ENCODE measurements at places on chromosomes 12 and 14.

DNA sequence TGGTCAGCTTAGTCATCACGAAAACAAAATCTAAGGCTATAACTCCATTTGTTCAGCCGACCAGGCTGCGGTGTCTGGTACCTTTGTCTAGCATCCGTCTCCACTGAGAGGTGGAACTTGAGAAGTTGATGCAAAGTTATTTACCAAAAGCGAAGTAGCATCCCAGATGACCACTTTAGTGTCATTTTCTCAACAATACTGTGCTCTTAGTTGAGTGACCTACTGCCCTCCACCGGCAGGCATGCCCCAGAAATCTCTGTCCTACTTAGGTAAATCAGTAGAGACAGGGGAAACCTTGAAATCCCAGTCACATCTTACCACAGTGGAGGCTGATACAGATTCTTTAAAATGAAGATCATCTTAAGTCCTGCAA, 1.3 kb upstream of the ST8SIA1 start:
- no peak for DNase-seq

GRCh38 chr12:116426391-116427136, 132.6 kb upstream of the MAP1LC3B2 start:
- DNase-seq = no peak

GRCh38 chr12:106305376-106305775, 2.8 kb downstream of the TCP11L2 start:
- no peak for DNase-seq

DNA sequence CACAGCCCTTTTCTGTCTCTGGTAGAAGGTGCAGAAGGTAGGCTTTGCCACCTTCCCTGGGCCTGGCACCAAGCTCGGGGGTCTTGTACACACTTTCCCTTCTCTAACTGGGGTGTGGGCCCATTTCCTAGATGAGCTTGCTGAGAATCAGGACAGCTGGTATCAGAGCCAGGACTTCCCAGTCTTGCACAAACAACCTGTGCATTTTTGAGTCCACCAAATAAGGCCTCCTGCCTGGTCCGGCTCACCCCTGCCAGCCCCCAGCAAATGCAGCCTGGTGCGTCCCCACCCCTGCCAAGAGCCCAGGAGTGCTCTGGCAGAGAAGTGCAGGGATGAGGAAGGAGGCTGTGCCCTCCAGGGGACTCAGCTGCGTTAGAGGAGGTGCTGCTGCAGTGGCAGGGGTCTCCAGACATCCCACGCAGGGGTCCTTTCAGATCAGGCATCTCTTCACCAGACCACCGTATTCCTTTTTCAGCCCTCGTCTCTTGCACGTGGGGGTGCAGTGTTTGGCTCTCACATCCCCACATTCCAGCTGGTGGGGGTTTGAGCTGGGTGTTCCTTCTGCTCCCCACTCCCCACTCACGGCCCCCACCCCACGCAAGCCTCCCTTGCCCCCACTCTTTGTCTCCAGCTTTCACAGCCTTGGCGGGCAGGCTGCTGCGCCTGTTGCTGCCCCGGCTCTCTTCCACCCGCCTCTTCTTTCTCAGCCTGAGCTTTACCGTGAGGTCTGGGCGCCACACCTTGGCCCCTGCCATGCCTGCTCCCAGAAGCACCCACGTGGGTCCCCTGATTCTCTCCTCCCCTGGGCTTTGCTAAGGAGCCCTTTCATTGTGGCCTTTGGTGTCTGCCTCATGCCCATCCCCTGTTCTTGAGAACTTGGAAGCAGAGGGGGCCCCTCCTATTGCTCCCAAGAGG, 32.3 kb downstream of the MEG3 start:
- DNase-seq = no peak

DNA sequence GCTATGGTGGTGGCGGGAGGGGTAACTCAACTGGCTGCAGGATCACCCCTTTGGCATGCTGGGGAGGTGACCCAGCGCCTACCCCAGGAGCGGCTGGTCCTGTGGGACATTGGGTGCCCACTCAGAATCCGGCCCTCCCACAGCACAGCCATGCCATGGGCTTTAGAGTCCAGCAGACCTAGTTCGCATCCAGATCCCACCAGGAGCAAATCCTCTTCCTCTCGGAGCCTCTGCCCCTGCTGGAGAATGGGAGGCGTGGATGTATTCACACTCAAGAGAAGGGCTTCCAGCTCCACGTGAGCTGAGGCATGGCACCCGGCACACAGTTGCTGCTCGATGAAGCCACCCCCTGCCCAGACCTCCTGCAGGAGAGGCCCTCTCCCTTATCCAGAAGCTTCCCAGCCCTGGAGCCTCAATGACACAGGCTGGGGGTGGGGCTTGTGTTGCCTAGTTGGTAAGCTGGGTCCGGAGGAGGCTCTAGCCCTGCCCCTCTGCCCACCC, 17.7 kb downstream of the FAM222A start:
- no peak for DNase-seq

- no peak for DNase-seq
These were observed 13.7 kb upstream of the OR6J1 start for GRCh38 chr14:22657861-22658260.

DNA sequence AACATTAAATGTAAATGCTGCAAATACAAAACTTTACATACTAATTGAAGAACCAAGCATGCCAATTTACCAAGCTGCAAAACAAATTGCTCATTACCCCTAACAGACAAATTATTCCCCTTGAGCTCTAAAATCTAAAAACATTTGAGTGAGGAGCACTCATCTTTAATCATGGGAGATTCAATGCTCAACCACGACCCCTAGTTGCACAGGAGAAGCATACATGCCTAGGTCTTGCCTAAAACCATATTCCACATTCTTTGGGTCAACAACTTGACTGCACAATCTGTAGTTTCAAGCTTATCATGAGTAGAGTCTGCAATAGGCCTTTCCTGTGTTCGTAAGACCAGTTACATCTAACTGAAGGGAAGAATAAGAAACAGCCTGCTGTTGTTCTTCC, 69.7 kb downstream of the MGAT4C start:
- DNase-seq = no peak

DNA sequence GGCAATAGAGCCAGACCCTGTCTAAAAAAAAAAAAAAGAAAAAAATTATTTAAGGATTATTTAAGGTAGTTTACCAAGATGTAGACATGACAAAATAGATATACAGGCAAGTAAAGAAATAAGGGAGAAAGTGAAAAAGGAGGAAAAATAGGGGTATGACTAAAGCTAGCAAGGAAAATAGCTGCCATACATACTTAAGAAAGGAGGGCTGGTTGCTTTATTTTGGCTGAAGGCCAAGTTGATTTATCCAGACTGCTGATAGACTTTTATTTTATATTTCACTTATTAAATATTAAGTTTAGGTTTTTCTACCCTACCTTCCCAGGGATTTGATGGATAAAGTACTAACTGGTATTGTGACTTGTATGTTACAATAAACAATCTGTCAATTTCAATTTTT, 8.3 kb upstream of the AEBP2 start:
- no peak for DNase-seq

DNA sequence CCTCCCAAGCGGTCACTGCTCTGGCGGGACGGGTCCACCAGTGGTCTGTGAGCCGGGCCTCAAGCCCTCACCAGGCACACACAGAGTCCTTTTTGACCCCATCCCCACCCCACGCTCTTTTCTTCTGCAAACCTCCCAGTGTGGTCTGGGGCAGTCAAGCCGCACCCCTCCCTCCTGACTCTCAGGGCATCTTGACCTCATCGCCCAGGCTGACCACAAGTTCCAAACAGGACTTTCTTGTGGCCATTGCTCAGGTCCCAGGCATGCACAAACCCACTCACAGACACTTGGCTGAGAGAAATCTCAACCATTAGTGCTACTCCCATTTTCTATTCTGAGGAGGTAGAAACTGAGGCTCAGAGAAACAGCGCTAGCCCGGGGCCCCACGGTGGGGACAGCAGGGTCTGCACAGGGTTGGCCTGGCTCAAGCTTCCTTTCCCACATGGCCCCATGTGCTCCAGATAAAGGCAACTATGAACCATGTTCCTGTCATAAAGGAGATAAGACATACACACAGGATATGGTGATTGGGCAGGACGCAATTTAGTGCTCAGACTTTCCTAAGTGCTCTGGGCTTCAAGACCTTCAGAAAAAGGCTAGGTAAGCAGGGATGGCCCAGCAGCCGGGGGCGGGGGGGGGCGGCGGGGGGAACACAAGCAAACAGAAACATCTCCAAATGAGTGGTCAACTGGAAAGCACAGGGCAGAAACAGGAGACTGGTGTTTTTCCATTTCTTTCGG, 69.6 kb downstream of the ITPK1 start:
- DNase-seq = no peak

GRCh38 chr12:5626151-5626550, 194.2 kb downstream of the NTF3 start:
- DNase-seq = no peak

GRCh38 chr14:95505030-95505589, 11.3 kb downstream of the SYNE3 start:
- DNase-seq = no peak

GRCh38 chr14:103185051-103186029, 62.1 kb downstream of the TNFAIP2 start:
- peak; percentile 92 for DNase-seq

DNA sequence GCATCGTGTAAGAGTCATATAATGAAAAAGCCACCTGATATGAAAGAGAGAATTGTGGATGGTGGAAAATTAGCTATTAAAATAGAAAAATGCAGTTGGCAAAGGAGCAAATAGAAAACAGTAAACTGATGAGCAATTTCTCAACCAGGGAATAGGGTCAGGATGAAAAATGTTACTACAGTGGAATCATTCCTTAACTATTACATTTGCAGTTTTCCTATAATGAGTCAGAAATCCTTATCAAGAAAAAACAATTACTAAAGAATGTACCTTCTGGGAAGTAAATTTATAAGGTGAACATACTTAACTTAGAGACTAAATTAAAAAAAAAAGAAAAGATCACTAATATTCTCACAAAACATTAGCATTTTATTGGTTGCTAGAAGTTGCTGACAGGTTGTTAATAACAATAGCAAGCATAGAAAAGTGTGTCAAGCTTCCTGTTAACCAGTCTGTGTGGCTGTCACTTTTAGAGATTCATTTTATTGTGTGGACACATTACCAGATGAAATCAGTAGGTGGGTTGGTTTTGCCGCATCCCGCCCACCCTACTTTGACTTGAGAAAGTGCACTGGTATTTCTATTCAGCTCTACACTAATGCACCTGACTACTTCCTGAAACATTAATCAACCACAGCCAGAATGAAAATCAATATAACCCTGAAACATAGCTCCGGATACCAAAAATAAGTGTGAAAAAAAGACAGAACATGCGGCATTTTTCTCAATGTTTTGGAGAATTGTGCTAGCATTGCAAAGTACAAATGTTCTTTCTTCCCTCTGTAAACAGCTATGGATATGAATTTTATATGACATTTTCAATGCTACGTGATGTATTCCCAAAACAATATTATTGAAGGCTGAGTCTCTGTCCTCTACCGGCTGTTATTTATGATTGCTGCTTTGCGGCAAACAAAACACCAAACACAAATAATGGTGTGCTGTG, 576.7 kb downstream of the SLC16A7 start:
- no peak for DNase-seq

DNA sequence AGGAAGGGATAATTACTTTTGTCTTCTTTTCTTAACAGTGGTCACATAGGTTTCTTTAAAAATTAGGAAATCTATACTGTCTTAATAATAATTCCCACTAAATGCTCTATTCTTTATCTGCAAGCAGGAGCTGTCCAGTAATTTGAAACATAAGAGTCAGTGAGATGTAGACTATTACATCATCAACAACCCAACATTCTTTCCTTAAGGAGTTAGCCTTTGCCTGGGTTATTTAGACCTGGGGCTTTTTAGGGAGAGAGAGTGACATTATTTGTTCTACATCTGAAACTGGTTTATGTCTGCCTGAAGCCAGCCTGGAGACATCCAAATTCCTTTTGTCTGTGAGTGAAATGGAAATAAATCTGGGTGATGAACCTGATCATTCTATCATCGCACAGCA, 294.4 kb downstream of the TMTC2 start:
- DNase-seq = no peak

DNA sequence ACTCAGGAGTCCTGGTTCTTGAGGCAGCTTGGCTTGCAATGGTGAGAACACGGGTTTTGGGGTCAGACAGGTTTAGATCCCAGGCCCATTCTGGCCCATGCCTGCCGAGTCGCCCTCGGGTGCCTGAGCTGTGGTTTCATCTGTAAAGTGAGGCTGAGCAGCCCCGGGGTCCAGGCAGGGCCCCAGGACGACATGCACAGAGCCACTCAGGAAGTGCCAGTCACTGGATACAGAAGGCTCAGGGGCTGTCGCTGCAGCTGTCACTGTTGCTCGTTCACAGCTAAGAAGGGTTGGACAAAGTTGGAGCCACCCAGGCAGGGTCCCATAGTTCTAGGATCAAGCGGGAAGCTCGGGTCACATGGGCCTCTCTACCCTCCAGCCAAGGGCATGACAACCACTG, 403.1 kb downstream of the BCL11B start:
- no peak for DNase-seq

DNA sequence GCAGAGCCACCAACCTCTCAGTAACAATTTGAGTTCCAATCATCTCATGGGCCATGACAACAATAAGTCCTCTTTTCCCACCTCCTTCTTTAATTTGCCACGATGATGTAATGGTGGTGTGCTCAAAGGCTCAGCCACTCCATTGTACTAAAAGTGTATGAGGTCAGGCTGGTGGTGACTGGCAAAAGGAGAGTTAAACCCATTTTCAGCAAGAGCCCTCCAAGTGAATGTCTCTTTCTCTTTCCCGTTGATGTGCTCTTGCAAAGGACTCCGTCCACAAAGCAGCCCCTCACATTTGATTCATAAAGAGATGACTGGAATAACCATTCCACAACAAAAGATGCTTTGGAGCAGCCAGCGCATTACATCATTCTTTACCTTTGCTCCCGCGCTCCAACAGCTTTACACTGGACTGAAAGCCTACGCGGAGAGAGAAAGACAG, 41.6 kb downstream of the DUSP16 start:
- DNase-seq = no peak

DNA sequence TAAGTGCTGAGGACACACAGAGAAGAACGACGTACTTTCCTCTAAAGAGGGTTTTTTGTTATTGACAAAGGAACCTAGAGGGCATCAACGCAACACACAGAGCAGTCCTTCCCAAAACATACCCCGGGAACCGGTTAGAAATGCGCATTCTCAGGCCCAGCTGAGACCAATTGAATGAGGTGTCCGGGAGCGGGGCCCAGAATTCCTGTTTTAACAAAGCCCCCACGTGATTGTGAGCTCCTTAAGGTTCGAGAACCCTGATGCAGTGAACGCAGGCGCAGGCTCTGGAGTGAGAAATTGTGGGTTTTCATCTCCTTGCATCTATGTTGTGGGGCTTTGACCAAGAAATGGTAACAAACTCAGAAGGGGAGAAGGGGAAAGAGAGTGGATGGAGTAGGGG, 51.0 kb upstream of the TBX3 start:
- DNase-seq = no peak

GRCh38 chr12:57185403-57185802, 31.2 kb upstream of the NXPH4 start:
- no peak for DNase-seq
